ENCODE measurements at places on chromosomes 7 and 10.

DNA sequence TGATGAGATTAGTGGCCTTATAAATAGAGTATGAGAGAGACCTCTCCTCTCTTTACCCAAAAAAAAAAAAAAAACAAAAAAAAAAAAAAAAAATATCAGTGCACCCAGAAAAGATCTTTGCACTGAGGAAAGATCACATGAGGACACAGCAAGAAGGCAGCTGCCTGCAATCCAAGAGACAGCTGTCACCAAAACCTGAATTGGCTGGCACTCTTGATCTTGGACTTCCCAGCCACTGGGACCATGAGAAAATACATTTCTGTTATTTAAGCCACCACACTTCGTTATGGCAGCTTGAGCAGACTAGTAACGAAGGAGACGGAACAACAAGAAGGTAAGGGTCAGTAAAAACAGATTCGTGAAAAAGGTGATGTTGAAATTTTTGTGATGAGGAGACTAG, 47.0 kb downstream of the TMEM106B start:
- no peak for DNase-seq

DNA sequence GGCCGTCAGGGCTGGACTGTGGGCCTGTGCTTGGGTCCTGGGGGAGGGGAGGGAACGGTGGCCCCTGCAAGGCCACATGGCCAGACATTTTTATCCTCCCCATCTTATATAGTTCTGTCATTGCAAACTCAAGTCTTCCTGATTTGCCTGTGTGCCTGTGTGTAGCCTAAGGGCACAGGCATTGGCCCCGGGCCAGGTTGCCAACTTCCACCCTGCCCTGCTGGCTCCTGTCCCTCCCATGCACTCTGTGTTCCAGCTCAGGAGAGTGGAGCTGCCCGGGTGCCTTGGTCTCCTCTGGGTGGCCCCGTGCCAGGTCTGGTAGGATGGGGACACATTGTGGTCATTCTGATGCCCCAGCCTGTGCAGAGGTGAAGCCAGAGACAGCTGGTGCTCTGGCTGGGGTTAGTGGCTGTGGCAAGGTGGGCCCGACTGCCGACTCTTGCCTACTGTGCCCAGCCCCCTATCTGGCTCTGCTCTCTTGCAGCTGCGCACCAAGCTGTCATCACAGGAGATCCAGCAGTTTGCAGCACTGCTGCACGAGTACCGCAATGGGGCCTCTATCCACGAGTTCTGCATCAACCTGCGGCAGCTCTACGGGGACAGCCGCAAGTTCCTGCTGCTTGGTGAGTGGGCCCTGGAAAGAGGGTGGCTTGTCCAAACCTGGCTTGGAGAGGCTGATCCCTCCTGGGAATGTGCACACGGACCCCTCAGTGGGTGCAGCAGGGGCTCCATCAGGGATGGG, 14.8 kb downstream of the NACAD start:
- DNase-seq = no peak

DNA sequence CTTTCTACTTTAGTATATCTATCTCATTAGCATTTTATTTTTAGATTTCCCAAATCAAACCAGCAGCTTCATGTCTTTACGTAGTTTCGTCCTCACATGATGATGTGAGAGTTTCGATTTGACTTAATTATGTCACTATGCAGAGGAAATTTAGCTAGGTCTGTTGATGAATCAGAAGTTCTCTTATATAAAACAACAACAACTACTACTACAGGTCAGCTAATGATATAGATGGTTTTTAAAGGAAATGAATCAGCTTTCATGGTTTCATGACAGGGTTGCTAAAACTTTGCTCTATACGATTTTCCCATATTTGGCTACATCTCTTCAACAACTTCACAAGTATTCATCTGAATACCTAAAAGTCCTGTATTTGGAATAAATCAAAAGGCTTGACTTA, 28.6 kb downstream of the JAZF1 start:
- no peak for DNase-seq

DNA sequence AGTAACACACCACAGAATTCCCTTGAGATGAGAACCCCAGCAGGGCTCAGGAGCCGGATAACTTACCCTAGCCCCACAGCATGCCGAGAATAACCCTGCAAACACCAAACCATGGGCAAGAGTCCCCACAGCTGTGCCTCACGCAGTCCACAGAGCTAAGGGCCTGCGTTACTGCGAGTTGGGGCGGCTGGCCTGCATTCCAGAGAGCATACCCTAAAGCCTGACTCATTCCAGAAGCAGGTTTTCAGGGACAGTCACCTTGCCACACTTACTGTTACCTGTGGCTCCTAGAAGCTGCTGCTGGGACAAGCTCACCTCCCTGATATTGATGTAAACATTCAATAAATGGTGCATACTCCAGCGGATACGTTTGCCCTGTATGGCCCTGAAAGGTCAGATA, 18.6 kb downstream of the FGFR2 start:
- DNase-seq = no peak

DNA sequence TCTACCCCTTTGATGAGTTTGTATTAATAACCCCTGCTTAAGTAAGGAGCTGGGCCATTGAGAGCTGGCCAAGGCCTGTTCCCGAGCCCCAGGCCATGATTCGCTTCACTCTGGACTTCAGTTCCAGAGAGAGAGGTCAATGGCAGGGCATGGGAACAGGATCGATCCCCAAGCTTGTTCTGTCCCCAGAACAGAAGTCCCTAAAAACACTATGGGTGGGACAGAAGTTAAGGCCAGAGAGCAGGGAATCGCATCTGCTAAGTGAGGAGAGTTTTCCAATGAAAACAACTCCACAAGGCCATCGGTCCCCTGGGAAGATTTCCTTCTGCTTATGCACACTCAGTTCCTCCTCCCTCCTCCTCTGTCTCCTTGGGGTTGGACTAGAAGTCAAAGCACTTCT, 159.6 kb downstream of the LSM5 start:
- no peak for DNase-seq

- DNase-seq = no peak
Observed at GRCh38 chr7:114217026-114217806, 197.4 kb upstream of the FOXP2 start.

- DNase-seq = no peak
Observed at GRCh38 chr10:16585103-16585502, 63.4 kb upstream of the C1QL3 start.

DNA sequence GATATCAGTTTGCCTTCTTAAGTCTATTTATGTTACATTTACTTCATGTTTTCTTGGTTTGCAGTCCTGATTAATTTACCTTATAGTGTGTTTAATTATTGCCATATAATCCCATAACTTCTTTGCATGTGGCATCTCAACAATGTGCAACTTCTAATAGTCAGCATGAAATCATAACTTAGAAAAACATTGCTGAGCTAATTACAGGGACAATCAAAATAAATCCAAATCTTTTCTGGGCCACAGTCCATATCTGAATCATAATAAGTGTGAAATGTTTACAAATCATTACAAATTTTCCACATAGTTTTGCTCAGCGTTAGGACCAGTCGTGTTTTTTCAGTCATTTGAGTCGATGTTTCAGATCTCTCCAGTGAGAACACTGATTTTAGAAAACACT, 29.1 kb upstream of the CABCOCO1 start:
- DNase-seq = no peak

Measured in NCI-H1436 treated with DMSO at 0.1 percent for 48 hours (cell line).